ENCODE measurements at places on chromosomes 13 and 19.

DNA sequence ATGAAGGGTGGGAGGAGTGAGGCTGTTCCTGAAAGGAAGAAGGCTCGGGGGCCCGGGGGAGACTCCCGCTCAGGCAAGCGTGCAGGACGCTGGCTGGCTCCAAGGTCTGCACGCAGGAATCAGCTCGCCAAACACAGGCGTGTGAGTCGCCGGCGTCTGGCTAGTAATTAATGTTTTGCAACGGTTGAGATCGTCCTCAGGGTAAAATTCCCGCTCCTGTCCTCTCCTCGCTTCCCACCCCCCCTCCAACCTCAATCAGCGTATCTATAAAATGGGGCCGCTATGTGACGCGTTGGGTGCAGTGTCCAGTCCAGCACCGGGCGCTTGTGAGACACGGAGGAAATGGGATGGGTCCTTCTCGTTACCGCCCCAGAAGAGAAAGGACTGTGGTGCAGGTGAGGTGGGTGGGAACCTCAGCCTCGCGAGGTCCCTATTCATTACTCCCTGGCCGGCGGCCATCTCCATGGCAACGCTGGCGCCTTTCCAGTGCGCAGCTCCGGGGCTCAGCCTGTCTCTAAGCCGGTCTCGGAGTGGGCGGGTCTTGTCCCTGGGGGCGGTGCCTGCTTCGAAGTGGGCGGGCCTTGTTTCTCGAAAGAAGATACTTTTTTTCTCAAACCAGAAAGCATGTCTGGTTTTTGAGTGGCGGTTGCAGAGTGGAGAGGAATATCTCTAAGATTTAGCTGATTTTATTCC is 6.5 kb upstream of the ZNF579 start:
- DNase-seq = peak; percentile 88

DNA sequence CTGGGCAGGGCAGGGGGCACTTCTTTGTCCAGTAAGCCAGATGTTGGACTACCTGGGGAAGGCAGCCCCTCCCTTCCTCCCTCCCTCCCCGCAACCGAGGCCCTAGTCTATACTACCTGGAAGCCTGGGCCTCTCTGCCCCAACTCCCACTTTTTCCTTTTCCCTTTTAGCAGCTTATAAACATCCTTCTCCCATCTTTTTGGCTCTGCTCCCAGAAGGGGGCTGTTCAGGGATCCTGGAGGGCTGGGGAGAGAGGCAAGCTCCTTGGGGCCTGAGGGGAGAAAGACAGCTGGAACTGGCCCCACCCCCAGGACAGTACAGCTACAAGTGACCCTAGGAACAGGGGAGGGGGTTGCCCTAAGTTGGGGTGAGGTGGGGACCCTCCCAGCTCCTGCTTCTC is 44.9 kb downstream of the LYL1 start:
- DNase-seq = no peak

GRCh38 chr13:33550276-33550675 is 264.7 kb upstream of the STARD13 start:
- DNase-seq = no peak

DNA sequence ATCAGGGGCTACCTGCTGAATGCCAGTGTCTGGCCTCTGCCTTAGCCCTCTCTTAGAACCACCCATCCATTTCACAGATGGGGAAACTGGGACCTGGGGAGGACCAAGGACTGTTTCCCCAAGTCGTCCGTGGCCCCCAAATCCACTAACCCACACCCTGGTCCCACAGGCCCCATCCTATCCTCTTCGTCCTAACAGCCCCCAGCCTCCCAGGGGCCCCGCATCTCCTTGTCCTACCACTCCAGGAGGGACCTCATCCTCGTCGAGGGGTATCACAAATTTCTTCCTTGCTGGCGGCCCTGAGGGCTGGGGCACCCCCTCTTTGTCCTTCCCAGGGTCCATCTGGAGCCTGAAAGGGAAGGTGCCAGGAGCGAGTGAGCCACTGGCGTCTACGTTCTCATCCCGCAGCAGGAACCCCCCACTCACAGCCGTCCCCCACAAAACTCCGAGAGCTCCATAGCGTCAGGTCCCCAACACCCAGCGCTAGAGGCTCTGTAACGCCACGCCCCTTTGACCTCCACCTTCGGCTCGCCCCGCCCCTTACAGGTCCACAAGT is 606 bp downstream of the ERCC1 start:
- DNase-seq = no peak

DNA sequence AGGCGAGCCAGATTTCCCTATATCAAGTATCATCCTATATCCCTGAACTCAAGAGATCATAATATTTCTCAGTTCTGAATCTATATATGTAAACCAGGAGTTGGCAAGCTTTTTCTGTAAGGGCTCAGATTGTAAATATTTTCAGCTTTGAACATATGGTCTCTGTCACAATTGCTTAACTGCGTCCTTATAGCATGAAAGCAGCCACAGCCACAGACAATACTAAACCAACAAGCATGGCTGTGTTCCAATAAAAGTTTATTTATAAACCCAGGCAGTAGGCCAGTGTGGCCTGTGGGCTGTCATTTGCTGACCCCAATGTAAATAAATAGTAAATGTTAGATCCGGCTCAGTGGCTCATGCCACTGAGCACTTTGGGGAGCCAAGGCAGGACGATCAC is 12.2 kb upstream of the MYH14 start:
- DNase-seq = no peak

GRCh38 chr19:7516333-7516732 is 430 bp downstream of the ZNF358 start:
- no peak for DNase-seq

DNA sequence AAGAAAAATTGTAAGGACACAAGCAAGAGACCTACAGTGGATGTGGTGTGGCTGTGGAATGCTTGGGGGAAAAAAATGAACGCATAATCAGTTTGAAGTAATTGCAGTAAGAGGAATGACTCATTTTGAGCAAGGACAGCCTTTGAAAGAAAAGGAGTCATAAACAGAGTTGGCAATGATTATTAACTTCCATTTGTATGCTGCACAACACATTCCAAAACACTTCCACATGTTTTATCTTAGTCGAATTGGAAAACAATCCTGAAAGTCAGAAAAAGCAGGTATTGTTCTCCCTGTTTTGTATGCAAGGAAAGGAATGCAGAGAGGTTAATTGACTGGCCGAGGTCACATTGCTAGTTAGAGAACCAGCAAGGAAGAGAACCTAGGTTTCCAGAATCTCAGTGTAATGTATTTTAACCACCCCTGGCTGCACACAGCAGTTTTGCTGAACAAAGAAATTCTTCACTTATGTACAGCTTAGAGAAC is 630.0 kb upstream of the MIR17HG start:
- DNase-seq = no peak

DNA sequence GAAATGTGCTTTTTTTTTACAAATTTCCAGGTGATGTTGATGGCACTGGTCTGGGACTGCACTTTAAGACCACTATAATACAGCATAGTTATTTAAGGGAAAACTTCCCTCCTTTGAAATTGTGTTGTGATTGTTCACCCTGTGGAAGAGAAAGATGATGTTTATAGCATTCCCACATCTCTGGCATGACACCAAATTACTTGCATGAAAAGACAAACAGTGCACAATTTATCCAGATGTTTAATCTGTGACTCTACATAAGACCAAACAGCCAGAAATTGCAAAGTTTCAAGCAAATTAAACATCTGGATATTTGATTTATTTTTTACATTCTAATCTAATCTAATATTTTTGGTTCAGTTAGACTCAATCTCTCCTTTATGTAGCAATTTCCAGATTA is 51.6 kb downstream of the UFM1 start:
- no peak for DNase-seq

- DNase-seq = peak; percentile 95
Measured at GRCh38 chr19:32580901-32581704, at the start of gene PDCD5. PDCD5 (plus strand) TSS chr19:32581190; CDS start chr19:32581262, 72 bp downstream.

- no peak for DNase-seq
Measured at GRCh38 chr13:73075546-73075945, 16.7 kb downstream of the KLF5 start.

DNA sequence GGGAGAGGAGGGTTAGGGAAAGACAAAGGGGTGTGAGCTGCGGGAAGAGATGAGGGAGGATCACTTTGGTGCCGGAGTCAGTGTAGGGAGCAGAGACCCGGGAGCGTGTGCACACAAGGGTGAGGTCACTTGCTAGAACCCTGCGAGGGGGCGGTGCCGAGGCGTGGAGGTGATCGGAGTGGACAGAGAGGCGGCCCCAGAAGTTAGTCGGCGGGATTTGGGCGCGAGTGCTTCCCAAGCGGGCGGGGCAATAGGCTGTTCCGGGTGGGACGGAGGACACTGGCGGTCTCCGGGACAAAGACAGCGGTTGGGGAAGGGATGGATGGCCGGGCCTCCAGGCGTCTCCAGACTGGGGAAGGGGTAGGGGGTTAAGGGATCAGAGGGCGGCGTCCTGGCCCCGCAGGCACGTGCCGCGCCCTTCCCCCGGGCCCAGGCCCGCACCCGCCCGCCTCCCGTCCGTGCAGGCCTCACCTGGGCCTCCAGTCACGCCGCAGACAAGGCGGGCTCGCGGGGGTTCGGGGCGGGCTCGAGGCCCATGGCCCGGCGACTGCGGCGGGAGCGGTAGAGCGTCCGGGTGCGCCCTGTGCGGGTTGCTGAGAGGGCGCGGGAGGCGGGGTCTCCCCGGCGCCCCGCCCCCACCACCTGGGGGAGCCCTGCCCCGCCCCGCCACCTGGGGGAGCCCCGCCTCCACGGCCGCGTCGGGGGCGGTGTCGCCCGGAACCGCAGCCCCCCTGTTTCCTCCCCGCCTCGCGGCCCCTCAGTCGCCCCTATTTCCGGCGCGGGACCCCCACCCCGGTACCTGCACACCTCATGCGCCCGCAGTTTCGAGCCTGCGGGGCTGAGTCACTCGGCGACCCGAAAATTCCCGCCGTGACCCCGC is at the start of gene LPAR2:
TSS of gene LPAR2 (minus strand) at position 600 of the 880 bp plus-strand sequence. CDS start 945 bp downstream, outside the sequence.
- no peak for DNase-seq

- DNase-seq = no peak
Measured at GRCh38 chr13:91661692-91662490, 263.5 kb downstream of the GPC5 start.

DNA sequence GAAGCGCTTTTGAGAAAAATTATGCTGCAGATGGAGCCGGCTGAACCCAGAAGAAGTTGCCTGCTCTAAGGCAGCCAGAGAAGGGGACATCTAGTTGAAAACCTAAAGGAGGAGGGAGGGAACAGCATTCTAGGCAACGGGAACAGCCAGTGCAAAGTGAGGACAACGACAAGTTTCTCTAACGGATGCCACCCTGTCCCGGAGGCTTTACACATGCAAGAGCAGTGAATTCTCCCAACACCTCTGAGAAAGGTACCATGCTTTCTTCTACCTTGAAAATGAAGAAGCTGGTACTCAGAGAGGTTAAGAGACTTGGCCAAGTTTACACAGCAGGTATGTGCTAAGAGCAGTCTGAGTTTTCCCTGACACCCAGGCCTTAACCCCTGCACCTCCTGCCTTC is 5.9 kb downstream of the IFNL3 start:
- no peak for DNase-seq

DNA sequence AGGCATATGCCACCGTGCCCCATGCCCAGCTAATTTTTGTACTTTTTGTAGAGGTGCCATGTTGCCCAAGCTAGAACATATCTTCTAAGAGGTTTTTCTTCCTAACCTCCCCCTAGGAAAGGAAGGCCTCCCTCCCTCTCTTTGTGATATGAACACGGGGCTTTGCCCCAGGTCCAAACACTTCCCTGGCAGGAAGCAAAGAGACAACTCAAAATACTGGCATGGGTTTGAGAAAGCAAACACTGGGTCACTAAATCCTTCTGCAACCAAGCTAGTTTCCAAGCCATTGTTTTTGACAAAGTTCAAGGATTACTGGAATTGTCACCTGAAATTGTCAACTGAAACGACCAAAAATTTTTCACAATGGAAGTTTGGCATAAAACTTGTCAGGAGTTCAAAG is 8.8 kb downstream of the CC2D1A start:
- DNase-seq = no peak

- DNase-seq = no peak
Measured at GRCh38 chr13:97426695-97427094, 7.3 kb upstream of the RAP2A start.
